ENCODE measurements at places on chromosomes 16 and 17.
A peak's percentile ranks its signal among the peaks of the same experiment; 100 is the strongest.

DNA sequence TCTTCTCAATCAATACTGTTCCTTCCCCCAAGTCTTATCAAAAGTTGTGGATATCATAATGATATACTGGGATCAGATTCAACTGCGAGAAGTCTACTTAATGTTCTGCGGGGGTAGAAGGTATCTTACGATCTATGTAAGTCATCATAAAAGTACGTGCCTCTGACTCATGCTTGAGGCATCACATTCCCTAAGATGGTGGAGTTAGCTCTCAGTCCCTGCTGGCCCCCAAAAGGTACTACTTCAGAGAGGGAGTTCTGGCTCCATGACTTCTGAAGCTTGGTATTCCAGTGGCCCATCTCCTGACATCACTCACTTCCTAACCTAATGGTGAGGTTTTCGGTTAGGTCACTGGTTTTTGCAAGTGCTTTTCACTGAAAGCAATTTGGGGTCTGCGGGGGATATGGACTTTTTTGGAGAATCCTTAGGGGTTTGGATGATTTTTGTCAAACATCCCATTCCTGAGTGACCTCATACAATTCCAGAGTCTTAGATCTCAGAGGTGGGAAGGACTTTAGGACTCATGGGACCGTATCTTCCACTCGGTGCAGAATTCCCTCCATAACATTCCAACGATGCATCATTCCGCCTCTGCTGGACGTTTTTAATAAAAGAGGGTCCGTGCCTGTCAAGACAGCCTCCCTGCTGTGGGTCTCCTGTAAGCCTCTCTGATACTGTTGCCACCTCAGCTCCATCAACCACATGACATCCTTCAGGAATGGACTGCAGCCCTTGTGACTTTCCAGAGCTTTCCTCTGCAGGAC is 74.3 kb downstream of the DYNLRB2 start:
- no peak for DNase-seq

GRCh38 chr16:67451704-67452435 is 20.9 kb downstream of the HSD11B2 start:
- DNase-seq, result no peak

DNA sequence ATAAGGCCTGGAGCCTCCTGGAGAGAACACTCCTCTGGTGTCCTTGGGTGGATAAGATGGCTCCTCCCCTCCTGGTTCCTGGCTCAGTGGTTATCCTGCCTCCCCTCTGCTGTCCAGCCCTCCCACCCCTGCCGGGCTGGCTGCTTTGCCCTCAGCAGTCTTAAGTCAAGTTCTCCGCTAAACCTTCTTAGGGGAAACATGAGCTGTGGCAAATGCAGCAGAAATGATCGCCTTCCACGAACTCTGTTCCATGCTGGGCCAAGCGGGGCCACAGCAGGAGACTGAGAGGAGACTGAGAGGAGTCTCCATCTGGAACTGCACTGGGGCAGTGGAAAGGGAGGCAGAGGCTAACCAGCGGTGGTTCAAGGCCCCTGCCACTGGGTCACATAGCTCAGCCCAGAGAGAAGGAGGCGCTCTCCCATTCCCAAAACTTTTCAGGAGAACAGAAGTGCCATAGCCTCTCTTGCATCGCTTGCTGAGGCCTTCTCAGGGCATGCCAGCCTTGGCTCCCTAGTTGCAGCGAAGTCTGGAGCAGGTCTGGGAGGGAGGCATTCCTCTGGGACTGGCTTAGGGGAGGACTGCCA is 26.9 kb downstream of the TNS4 start:
- DNase-seq, result no peak

DNA sequence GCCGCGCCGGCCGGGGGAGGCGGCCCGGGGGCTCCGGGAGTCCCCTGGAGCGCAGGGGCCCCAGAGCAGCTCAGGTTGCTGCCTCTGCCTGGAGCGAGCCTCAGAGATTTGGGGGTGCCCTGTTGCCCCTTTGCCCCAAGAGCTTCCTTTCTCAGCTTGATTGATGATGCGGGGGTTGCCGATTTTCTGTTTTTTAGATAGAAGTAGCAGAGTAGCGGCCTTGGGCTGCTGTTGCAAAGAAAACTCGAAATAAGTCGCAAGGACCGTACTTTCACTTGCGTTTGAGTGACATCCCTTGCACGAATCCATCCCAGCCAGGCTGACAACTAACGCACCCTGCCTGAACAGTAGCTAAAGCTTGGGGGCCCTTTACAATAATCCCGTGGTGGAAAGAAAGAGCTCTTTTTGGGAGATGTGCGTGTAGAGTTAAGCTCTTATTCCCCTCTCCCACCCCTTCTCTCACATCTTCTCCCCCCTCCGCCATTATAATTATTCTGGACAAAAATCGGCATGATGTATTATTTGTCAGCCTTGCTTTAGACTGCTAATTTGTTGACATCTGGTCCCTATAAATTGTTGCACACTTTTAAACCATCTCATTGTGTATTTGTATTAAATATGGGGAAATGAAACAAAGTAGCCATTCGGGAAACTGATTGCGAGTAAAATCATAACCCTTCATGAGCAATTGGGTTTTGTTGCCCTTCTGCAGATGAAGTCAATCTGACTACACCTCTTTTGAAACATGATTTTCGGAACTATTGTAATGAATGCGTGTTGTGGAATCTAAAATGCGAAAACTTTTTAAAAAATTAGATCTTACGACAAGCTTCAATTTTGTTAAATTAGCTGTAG is 873 bp downstream of the USP10 start:
- DNase-seq, result peak; percentile 9

DNA sequence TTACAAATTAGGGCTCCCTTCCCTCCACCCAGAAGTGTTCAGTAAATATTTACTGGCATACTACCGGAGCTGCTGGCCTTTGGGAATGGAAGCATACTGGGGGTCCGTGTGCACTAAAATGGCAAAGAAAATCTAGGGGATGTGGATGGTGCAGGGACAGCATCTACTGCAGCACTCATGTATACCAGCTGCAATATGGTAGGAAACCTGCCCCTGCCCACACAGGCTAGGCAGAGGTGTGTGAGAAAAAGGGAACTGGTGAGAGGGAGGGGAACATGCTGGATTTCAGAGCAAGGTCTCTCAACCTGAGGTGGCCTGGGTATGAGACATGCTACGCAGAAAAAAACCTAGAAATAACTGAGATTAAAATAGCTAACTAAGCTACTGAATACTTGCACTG is 145.4 kb downstream of the CDH13 start:
- no peak for DNase-seq

- DNase-seq, result no peak
Observed at GRCh38 chr16:7025616-7026190, 306.9 kb upstream of the RBFOX1 start.

- DNase-seq, result no peak
Observed at GRCh38 chr16:4005731-4006130, 110.5 kb downstream of the ADCY9 start.

DNA sequence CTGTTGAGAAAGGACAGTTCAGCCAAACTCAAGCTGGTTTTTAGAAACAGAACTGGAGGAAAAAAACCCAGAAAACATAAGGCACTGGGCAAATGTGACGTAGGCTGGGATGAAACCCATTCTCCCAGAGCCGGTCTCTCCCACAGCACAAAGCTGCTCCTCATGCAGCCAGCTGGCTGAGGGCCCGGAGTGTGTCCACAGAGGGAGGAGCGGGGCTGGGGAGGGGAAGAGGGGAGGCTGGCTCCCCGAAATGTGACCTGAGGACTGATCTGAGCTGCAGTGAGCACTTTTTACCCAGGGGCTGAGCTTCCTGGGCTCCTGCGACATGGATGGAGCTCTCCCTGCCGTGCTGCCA is 20.8 kb downstream of the FOXF1 start:
- DNase-seq, result no peak

GRCh38 chr17:37745801-37746426 is 1.1 kb upstream of the HNF1B start:
- DNase-seq, result no peak

GRCh38 chr17:574061-574460 is 140.6 kb downstream of the VPS53 start:
- no peak for DNase-seq

- DNase-seq, result no peak
Observed at GRCh38 chr17:22570144-22570845, 878.0 kb downstream of the KCNJ18 start.

DNA sequence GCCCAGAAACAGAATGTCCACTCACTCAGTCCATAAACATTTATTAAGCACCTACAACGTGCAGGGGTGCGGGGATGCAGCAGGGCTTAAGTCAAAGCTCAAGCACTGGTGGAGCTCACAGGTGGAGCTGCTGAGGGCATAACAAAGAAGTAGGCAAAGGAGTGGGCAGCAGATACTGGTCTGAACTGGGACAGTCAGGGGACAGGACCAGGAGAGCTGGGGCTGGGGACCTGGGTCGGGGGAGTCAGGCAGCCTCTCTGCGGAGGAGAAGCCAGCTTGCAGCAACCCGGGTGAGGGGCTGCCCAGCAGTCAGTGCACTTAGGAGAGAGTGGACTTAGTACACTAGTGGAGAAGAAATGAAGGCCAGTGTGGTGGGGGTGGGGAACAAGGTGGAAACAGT is 10.0 kb upstream of the TNFRSF13B start:
- no peak for DNase-seq

DNA sequence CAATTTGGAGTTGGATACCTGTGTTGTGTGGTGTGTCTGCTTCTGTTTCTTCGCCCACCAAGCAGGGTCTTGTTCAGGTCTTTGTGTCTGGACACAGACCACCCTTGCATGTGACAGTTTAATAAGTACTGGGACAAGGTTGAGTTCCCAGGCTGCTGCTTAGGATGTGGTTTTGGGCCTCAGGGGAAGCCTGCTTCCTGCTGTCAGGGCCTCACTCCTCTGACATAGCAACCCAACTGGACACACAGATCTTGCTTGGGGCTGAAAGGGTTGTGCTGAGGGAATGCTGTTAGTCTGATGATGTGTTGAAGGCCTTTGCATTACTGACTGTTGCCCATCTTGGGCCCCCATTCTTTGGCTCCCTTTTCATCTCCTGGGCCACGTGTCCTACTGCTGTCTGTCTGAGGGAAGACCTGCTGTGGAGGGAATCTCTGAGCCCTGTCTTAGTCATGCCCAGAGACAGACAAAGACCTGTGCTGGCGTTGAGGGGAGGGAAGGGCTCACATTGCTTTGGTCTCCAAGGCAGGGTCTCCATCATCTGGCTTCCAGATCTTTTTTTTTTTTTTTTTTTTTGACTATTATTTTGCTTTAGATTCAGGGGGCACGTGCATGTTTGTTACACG is 4.7 kb upstream of the TGFB1I1 start:
- no peak for DNase-seq

GRCh38 chr16:4472880-4473279 is 1.5 kb downstream of the NMRAL1 start:
- DNase-seq, result no peak

DNA sequence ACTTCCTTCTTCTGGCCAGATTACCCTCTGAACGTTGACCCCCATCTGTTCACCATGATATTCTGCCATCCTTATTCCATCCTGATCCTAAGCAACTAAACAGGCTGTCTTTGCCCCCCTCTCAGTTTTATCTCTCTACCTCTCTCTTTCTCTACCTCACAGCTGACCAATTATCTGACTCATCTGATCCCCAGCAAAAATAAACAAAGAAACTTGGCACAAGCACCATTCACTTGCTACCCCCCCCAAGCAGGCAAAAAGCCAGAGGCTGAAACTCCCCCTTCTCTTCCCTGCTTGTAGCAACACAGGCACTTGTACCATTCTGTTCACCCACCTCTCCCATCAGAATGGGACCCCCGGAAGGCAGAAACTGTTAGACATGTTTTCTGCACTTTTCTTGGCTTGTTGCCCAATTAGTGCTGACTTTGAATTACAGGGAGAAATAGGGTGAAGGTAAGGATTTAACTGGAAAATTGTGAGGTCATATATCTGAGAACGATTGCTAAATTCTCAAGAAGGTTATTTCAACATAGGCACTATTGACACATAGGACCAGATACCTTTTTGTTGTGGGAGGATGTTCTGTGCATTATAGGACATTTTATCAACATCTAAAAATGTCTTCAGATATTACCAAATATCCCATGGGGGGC is 163.2 kb downstream of the TOX3 start:
- DNase-seq, result no peak

DNA sequence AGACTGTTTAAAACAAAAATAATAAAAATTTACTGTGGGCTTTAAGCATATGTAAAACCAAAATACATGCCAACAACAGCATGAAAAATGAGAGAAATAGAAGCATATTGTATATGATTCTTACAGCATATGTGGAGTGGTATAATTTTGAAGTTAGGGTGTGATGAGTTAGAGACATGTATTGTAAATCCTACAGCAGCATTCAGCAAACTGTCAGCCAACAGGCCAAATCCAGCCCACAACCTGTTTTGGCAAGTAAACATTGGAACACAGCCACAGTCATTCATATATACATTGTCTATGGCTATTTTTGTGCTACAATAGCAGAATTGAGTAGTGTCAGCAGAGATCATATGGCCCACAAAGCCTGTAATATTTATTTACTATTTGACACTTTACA is 42.3 kb downstream of the ZNF18 start:
- no peak for DNase-seq

DNA sequence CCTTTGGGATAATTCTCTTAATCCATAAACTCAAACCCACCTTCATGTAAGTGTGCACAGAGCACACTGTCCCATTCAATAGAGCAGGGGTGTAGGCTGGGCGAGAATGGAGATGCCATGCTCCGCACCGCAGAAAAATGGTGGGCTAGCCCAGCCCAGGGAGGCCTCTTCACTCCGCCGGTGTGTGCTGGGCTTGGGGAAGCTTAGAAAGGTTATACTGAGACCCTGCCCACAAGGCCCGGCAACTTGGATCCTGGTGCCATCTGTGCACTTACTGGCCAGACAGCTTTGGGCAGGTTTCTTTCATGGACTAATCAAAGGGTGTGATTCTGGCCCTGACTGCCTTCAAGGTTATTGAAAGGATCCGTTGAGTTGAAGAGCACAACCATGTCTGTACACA is 3.7 kb upstream of the STAT5A start:
- no peak for DNase-seq

GRCh38 chr17:37507111-37507510 is 17.4 kb downstream of the DUSP14 start:
- DNase-seq, result no peak

GRCh38 chr17:63082952-63083351 is 116.9 kb downstream of the TANC2 start:
- no peak for DNase-seq

DNA sequence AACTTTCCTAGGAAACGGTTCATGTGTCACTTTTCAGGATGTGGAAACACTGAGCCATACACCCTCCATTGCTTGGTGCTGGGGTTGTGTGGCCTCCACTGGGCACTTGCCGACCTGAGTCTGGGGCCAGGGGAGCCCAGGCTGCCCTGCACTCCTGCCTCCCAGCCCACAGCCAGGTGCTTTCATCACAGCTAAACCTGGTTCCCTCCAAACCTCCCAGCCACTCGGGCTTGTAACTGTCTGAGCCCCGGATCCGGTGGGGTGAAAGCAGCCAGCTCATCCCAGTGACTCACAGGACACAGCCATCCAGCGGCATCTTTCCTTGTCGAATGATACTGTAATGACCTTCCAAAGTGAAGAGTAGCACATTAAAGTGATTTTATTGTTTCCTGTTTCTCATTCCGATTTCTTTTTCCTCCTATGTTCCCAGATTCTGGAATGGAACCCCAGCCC is 19.8 kb downstream of the CARHSP1 start:
- no peak for DNase-seq

GRCh38 chr17:44599298-44600175 is 42.3 kb downstream of the FZD2 start:
- DNase-seq, result no peak

- DNase-seq, result no peak
Observed at GRCh38 chr17:81419319-81419885, 24.1 kb downstream of the BAHCC1 start.
